Muscle of back (tissue), 13 donors: ENCODE measurements at places on chromosomes 5 and 9. TPM values are rescaled to one million over a fixed set of nuclear protein-coding genes. Genes with fewer than 3 reads are reported as not detected.

ZNF608 gene
- 30.4 TPM for polyA plus RNA-seq

OR1J2 gene
- not detected for polyA plus RNA-seq

PCDHGA8 gene
- 0.52 TPM for polyA plus RNA-seq

ENDOG gene
- 11.1 TPM for polyA plus RNA-seq

PCDHGA10 gene
- polyA plus RNA-seq = 2.2 TPM

ZNF462 gene
- polyA plus RNA-seq = 9.2 TPM

PCDHGA2 gene
- 2.2 TPM for polyA plus RNA-seq

HOMER1 gene
- 29.9 TPM for polyA plus RNA-seq

OSMR gene
- 8.2 TPM for polyA plus RNA-seq

PKD2L2 gene
- polyA plus RNA-seq = 0.34 TPM

FAT2 gene
- 0.44 TPM for polyA plus RNA-seq

NOXA1 gene
- polyA plus RNA-seq = 1.6 TPM
